ENCODE measurements at places on chromosomes 3 and 15.

- DNase-seq = no peak
Observed at GRCh38 chr15:60006203-60006862, 2.2 kb downstream of the FOXB1 start.

DNA sequence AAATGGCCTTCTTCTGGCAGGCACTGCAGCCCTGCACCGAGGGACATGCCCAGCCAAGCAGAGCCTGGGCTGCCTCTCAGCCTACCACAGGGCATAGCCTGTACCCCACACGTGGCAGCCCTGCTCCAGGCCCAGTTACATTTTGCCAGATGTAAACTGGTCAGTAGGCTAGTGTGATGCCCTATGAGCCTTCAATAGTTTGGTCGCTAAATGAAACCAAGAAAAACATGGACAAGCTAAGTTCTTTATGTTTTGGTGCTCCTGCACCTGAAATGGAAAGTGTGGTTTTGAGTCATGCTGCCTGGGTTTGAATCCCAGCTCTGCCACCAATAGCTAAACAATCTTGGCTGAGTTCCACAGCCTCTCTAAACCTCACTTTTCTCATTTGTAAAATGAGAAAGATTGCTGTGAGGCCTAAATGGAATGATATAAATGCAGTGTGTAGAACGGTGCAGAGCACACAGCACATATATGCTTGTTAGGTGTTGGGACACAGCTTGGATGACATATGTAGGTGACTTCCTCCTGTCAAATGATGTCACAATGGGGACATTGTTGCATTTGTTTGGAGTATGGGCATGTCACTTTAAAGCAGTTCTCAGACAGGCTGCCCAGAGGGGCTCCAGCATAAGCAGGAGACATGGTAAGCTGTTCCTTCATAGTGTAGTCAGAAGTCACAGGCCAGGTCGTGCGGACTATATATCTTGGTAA, 57.4 kb downstream of the ZBTB38 start:
- DNase-seq = no peak

- DNase-seq = no peak
Observed at GRCh38 chr15:86203462-86203861, 123.8 kb downstream of the AGBL1 start.

DNA sequence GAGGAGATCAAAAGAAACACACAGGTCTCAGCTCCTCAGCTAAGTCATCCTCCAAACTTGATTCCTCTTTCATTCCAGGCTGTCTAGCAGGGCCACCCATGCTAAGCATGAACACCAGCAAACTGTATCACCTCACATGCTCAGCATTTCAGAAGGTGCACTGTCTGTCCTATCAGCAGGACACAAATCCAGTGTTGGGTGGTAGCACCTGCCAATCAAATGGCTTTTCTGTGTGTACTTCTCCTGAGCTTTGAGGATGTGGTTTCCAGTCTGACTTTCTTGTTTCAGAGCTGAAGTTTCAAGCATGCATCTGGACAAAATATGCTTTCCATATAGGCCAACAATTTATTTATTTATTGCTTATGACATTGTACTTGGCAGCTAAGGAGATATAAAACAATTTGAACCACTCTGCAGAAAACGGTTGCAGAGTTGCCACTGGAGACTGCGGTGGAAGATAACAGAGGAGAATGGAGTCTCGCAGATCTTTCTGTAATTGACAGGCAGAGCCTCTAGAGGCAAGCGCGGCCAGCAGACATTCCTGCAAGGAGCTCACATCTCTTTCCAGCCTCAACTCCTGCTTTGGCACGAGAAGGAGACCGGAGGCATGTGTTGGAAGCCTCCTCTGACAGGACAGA, 167.1 kb upstream of the WNT5A start:
- DNase-seq = no peak

GRCh38 chr3:133208184-133208583, 170.0 kb downstream of the TMEM108 start:
- DNase-seq = no peak

GRCh38 chr15:88630798-88631463, 7.9 kb upstream of the ISG20 start:
- DNase-seq = no peak

GRCh38 chr15:92839696-92840095, 60.4 kb upstream of the CHD2 start:
- DNase-seq = peak; percentile 77

GRCh38 chr3:104825116-104825515, 541.6 kb upstream of the ALCAM start:
- DNase-seq = no peak

- no peak for DNase-seq
Observed at GRCh38 chr3:161672478-161672877, 175.9 kb downstream of the OTOL1 start.

DNA sequence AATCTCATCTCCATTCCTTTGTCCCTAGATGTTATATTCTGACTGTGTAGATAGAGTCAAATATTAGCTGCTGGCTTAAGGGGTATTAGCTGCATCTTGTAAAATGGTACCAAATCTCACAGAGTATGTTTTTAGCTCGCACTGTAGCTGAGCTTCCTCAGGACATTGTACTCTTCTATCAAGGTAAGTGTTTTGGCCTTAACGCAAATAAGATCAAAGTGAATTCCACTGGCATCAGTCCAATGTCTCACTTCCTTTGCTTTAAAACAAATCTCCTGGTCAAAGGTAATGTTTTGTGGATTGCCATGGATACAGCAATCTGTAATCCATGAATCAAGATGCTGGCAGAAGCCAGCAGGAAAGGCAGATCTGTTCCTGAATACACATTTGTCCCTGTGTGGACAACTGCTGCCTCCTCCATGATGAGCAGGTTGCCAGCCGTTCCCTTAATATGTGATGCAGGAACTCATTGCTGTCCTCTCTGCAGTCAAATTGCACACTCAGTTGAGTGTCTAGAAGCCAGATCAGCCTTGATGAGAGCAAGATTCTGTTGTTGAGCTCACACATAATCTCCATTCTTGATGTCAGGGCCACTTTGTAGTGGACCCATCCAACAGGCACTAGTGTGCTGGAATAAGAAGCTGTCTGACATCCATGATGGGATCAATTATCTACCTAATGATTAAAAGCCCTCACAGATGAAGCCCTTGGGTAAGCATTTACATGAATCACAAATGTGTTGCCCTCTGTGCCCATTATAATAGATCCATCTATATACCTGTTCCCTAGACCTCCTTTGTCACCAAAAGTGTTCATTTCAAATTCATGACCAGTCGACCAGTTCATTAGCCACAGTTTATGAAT, 96.6 kb upstream of the AGTR1 start:
- no peak for DNase-seq

GRCh38 chr3:64915778-64916177, 228.0 kb upstream of the ADAMTS9 start:
- DNase-seq = no peak
